Dermis blood vessel endothelial cell (primary cell): ENCODE measurements at places on chromosomes 16 and 17. TPM values are rescaled to one million over a fixed set of nuclear protein-coding genes. Genes with fewer than 3 reads are reported as not detected.

DNA sequence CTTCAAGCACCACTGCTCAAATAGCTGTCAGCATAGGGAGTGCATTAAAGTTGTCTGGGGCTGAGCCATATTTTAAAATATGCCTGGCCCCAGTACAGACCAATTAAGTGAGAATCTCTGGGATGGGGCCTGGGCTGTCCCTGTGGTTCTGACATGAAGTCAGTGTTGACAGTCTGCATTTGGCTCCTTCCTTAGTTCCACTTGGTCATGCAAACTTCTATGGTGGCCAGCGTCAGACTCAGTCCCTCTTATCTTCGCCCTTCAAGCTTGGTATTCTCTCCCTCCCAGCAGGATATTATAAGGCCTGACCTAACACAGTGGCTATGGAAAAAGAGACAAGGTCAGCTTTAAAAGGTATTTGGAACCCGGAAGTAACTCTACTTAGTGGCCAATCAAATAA lies 177.2 kb downstream of the PMP22 start:
- DNase-seq = no peak

DNA sequence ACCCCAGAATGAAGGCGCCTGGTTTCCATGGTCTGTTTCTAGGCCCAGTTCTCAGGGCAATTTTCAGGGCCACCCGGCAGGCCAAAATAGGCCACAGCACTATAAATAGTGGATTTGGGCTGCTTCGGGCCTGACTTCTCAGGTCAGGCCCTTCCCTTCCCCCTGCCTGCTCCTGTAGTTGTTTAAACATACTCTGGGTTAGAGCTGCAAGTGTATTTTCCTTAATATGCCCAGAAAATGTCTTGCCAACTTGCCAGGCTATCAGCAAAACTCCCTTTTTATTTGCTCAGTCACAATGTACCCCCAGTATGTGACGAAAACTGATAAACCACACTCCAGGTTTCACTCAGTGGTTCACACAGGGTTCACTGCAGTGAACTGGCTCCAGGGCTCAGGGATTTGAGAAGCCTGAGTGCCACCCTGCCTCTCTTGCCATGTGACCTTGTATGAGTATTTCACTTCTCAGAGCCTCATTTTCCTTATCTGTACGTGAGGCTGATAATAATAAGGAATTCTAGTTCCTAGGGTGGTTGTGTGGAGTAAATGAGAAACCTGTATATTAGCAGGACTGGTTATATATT lies 76.5 kb downstream of the GPRC5B start:
- DNase-seq = no peak

DNA sequence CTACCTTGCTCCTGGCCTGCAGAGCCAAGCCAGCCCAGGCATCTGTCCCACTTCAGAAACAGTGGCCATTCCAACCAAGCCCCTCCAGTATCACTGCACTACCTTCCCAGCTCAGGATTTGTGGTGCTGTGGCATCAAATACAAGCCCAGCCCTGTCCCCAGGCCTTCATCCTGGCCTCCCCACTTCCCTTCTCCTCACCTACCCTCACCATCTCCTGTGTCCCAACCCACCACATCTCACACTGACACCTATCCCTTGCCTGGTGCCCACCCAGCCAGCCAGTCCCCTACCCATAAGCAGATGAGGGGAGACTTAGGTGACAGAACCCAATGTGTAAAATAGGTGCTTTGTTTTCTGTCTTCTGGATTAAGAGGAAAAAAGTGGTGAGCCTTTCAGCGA lies 66.0 kb upstream of the CDH5 start:
- no peak for DNase-seq

The IRX5 gene
- 0.51 and 0.79 TPM in 2 replicates for total RNA-seq
